T-helper 9 cell (primary cell): ENCODE measurements at places on chromosomes 7 and 10.
A peak's percentile ranks its signal among the peaks of the same experiment; 100 is the strongest.

- DNase-seq, result no peak
These were observed 50.1 kb downstream of the TNS3 start for GRCh38 chr7:47531584-47532492.

GRCh38 chr10:7492660-7493046 lies 81.8 kb upstream of the SFMBT2 start:
- no peak for DNase-seq

DNA sequence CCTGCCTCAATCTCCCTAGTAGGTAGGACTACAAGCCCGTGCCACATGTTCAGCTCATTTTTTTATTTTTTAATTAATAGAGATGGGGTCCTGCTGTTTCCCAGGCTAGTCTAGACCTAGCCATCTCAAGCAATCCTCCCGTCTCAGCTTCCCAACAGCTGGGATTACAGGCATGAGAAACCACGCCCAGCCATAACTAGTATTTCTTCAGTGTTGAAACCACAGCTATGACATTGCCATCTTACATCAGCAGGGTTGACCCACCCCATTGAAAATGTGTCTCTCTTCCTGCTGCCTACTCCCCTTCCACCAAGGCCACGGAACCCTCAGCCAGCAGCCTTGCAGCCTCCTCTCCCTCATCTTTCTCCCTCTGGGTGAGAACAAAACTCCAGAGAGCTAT lies 62.1 kb upstream of the ZNF746 start:
- DNase-seq, result no peak

- DNase-seq, result no peak
These were observed 143.4 kb downstream of the TMEM168 start for GRCh38 chr7:112646783-112647182.

GRCh38 chr7:118079369-118079768 lies 104.6 kb upstream of the LSM8 start:
- no peak for DNase-seq

GRCh38 chr7:50092579-50093491 lies at the start of gene ZPBP:
Gene ZPBP (minus strand): TSS chr7:50093246. CDS start chr7:50093194, 52 bp downstream.
- peak; percentile 24 for DNase-seq

- DNase-seq, result peak; percentile 32
These were observed 61.9 kb downstream of the FOXL3 start for GRCh38 chr7:351681-352480.

GRCh38 chr7:28625432-28625831 lies 213.1 kb downstream of the CREB5 start:
- DNase-seq, result no peak

DNA sequence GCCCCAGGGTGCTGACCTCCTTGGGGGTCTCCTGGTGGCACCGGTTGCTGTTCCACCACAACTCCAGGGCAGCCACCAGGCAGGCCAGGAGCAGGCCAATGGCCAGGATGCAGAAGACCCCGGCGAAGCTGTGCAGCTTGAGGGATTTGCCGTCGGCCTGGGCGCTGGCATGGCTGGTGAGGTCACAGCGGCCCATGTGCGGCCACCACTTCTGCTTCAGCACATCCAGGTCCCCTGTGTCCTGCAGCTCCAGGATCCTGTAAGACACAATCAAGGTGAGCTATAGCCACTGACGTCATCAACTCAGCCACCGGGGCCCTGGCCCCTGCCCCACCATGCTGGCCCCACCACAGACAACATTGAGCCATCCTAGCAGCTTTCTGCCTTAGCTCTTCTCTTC lies 753.2 kb downstream of the GRID1 start:
- no peak for DNase-seq
